Hair follicular keratinocyte (primary cell): ENCODE measurements at places on chromosomes 5 and 9. TPM values are rescaled to one million over a fixed set of nuclear protein-coding genes. Genes with fewer than 3 reads are reported as not detected.

The RGP1 gene
- total RNA-seq, result 13.8 and 19.1 TPM in 2 replicates

The STPG3 gene
- total RNA-seq, result not detected in 2 replicates

The CARD9 gene
- 0.08 and 0.19 TPM in 2 replicates for total RNA-seq

The SGCD gene
- not detected in 2 replicates for total RNA-seq

The NR2F1 gene
- not detected in 2 replicates for total RNA-seq

The FCN2 gene
- not detected in 2 replicates for total RNA-seq
